ENCODE measurements at places on chromosomes 3 and 15.

DNA sequence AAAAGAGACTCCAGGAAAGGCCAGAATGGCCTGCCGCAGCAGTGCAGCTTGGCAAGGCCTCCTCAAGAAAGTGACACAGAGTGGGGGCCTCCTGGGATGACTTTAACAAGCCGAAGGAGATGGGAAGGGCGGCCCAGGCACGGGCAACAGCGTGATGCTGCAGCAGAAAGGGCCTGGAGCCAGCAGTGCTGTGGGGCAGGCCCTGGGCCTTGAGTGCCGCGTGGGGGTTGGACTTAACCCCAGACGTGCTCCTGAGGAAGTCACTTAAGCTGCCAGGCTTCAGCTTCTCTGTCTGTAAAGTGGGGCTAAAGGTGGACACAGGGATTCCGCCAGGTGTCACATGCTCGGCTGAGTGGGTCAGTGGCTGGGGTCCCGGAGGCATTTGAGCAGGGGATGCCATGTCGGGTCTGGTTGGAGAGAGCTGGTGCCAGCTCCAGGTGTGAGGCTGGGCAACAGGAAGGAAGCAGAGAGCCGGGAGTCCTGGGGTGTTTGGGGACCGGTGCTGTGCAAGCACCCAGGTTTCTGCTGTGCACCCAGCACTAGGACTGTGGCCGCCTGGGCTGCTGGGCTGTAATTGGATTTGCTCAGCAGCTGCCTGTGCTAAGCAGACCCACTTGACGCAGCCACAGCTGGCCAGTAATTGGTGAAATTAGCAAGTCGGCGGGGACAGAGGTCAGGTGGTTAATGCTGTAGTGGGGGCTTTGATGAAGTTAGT is 7.8 kb downstream of the DNAJB8 start:
- no peak for DNase-seq

DNA sequence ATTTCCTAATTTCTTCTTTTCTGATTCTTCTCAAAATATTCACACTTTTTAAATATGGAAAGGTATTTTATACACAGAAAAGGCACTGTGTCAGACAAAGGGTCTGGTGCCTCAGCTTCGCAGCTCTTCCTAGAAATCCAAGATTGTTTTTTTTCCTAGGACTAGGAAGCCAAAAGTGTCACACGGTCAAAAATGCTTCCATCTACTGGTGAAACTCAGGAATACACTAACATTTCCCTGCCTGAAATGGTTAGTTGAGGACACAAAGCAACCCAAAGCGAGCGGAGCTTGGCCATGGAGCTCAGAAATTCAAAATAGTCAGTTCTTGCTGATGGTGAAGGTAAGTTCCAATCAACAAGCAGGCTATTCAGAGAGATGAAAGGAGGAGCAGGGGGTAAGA is 426.5 kb upstream of the RASGRP1 start:
- peak; percentile 2 for DNase-seq

GRCh38 chr15:38867556-38867955 is 302.9 kb upstream of the RASGRP1 start:
- no peak for DNase-seq

DNA sequence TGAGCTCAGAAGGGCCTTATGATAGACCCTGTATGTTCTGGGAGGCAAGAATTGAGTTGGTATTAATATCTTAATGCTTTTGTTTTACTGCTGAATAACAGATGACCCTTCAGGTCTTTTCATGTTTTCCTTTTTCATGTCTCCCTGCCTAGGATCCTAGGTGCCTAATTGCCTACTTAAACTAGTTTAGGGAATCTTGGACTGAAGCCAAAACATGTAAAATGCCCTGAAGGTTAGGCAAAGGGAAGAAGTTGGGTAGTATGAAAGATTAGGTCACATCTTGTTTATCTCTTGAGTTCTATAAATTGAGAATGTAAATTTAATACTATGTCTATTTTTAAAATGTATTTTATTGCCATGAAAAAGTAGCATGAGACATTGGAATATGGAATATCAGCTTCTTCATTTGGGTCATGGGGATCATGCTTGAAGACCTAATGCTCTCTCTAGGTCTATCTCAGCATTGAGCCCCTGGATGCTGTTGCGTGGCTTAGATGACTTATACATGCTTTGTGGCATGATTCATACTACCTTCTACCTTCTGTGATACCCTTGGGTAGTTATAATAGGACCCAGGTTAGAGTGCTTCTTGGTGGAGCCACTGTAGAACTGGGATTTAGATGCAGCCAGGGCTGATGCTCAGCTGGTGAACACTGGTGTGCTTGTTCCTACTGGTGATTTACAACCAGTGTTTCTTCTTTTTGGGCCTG is 26.4 kb downstream of the RBM6 start:
- DNase-seq = no peak

DNA sequence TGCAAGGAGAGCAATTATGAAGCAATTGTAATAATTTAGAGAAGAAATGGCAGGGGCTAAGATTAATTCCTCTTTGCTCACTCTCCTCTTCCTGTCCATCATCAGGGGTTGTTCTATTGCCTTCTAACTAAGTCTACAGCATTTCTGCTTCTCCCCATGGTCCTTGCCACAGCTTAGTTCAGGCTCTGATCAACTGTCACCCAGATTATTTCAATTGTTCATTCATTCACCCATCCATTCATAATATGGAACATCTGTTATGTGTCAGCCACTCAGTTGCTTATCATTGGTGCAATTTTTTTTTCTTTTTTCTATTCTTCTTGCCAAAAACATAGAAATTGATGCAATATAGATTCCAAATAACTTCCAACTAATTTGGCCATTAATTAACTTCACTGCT is 93.2 kb downstream of the CD47 start:
- no peak for DNase-seq

GRCh38 chr3:45367453-45367871 is 20.9 kb upstream of the LARS2 start:
- peak; percentile 15 for DNase-seq

DNA sequence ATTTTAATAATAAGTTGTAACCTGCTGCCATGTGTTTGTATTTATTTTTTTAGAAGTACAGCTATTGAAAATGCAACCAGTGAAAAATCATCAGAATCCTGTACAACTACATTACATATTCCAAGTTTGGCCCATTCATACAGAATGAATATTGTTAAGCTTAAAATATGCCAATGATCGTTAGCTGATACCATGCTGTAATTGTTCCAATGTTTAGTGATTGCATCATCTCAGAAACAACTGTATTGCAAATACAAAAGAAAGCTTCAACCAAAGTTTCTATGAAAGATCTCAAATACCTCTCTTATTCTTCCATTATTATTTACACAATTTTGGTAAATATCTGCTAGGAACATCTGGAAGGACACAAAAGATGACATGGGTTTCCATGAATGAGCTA is 51.6 kb upstream of the ALCAM start:
- no peak for DNase-seq

DNA sequence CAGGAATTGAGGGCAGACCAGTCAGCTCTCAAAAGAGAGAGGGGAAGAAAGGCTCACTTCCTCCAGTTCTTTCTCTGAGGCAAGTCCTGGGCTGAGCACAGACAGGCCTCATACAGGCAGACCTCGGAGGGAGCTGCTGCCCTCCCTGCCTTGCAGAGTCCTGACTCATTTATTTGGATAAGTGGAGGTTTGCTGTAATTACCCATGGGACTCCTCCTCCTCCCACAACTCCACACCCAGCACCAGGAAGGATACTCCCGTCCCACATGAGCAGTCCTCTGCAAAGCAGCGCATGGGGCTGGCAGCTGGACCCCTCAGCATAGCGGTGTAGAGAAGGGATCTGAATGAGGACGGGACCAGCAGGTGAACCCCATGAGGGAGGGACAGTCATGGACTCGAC is 13.4 kb upstream of the SCN10A start:
- DNase-seq = peak; percentile 65

- DNase-seq = peak; percentile 59
Measured at GRCh38 chr3:99808163-99808794, 9.4 kb upstream of the CMSS1 start.

DNA sequence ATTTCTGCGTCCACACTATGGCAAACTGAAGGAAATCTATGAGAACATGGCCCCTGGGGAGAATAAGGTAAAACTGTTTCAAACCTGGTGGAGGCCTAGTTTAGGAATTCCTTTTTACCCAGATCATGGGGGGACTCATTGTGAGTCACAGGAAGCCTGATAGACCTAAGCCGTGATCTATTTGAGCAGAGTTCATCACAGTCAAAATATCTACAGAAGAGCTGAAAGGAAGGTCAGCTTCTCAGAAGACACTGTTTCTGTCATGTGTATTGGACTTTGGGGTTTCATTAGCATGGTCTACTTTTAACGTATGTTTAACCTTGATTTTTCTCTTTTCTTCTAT is 1.3 kb downstream of the PSMD2 start:
- no peak for DNase-seq

DNA sequence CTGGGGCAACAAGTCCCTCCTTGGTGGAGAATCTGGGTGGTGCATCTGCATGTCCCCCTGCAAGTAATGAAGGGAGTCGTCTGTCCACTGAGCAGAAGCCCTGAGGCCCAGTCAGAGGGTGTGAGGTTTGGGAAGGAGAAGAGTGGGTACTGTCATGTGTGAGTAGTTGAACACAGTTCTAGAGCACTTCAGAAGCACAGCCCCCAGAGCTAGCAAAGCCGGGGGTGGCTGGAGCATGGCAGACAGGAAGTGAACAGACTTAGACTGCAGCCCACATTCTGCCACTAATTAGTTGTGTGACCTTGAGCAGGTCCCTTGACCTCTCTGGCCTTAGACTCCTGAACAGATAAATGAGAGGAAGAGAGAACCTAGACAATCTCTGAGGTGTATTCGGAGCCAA is 207.6 kb downstream of the UACA start:
- DNase-seq = no peak

DNA sequence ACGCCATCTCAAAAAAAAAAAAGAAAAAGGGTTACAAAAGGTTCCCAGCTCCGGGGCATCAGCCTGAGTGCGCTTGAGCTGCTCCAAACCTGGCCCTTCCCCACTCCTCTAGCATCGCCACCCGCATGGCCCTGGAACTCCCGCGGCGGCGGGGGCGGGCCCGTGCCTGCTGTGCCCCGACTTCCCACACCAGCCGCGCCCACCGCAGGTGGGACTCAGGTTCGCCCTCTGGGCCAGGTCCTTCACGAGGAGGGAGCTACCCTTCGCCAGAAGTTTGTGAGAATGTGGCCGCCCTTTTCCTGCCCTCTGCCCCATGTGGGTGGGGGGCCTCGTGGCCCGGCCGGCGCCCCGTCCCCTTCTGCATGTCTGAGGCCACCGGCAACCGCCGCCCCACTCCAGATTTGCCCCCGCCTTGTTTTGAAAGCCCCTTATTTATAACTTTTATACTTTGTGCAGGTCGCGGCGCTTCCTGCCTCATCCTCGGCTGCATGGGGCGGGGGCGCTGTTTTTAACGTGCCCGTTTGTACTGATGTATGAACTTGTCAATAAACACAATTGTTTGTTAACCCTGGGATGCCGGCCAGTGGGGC is 507 bp upstream of the JMJD7 start:
- DNase-seq = no peak

GRCh38 chr15:31550211-31550977 is 223.8 kb downstream of the KLF13 start:
- no peak for DNase-seq

- no peak for DNase-seq
Measured at GRCh38 chr3:195191580-195191979, 79.4 kb downstream of the XXYLT1 start.

- DNase-seq = no peak
Measured at GRCh38 chr3:145951441-145951840, 209.5 kb downstream of the PLOD2 start.

DNA sequence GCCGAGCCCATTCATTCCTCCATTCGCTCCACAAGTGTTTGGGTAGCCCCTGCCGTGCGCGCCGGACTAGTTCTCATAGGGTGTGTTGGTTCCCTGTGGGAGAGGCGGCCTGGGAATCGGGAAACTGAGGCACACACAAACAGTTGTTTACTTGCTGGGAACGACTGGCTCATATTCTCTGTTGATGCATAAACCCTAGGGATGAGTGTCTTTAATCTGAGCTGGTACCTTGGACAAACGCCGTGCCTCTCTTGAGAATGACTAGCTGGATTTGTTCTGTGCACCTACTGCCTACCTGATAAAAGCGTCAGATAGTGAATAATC is 737 bp downstream of the DNAJA4 start:
- no peak for DNase-seq

GRCh38 chr3:71132995-71133730 is 450.4 kb downstream of the FOXP1 start:
- DNase-seq = no peak

DNA sequence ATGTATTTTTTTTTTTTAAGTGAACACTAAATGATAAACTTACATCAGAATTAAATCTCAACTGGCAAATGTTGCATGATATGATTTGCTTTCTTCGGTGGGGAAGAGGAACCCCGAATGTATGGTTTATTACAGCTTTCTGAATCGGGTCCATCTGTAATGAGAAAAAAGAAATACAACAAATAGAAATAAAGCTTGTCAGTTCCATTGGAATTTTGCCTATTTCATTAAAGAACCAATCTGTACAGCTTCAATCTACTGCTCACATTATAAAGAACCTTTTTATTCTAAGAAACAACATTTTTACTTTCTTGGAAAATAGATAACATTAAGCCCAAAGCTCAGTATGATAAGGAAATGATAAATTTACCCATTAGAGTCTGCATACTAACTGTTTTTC is 186.5 kb downstream of the ZNF385D start:
- DNase-seq = no peak

DNA sequence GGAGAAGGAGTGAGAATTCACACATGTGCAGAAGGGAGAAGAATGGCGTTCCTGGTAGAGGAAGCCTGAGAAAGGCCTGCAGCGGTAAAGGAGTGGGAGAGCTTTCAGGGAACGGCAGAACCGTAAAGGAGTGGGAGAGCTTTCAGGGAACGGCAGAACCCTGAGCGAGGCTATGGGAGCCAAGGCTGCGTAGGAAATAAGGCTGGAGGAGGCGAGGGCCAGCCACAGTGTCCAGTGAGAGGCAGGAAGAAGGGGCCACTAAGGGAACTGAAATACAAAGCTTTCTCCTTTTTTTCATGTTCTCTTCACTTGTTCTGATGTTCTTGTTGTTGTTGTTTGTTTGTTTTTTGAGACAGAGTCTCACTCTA is 41.6 kb downstream of the GOLGA6L10 start:
- no peak for DNase-seq

DNA sequence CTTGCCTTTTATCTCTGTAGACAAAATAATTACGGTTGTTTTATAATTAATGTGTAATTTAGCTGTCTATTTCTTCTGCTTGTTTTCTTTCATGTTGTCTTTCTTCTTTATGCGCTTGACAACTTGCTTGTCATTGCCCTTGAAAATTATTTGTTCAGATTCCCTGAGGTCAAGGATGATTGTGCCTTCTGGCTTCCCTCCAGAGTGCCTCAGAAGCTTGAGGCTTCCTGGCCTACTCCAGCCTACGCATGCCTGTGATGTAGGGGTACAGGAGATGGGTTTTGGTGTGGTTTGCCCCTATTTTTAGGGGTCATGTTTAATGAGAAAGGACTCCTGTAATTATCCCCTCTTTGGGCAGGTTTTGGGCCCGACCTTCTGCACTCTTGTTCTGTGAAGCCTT is 231.5 kb downstream of the SV2B start:
- no peak for DNase-seq

- no peak for DNase-seq
Measured at GRCh38 chr15:40844696-40845030, 815 bp downstream of the SPINT1 start.

DNA sequence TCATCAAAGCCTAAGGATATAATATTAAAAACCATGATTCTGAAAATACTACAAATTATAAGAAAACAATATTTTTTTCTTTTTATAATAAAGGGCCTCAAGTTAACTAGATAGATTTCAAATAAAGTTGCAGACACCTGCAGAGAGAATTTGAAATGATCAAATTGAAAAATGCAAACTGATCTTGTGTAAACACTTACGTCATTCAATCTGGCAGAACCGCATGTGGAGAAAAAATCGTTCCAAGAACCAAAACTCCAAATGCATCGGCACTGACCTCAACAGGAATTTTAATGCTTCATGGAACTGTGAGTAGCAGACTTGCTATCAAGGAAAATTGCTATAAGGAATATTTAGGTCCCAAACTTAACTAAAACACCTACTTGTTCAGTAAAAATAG is 17.2 kb downstream of the CPA3 start:
- no peak for DNase-seq

Data from SW480 (cell line).